ENCODE measurements at places on chromosomes 11 and 22.

GRCh38 chr11:122910775-122911174, 28.2 kb downstream of the JHY start:
- DNase-seq = peak; percentile 11

GRCh38 chr22:22218302-22218701, 26.3 kb upstream of the VPREB1 start:
- no peak for DNase-seq

DNA sequence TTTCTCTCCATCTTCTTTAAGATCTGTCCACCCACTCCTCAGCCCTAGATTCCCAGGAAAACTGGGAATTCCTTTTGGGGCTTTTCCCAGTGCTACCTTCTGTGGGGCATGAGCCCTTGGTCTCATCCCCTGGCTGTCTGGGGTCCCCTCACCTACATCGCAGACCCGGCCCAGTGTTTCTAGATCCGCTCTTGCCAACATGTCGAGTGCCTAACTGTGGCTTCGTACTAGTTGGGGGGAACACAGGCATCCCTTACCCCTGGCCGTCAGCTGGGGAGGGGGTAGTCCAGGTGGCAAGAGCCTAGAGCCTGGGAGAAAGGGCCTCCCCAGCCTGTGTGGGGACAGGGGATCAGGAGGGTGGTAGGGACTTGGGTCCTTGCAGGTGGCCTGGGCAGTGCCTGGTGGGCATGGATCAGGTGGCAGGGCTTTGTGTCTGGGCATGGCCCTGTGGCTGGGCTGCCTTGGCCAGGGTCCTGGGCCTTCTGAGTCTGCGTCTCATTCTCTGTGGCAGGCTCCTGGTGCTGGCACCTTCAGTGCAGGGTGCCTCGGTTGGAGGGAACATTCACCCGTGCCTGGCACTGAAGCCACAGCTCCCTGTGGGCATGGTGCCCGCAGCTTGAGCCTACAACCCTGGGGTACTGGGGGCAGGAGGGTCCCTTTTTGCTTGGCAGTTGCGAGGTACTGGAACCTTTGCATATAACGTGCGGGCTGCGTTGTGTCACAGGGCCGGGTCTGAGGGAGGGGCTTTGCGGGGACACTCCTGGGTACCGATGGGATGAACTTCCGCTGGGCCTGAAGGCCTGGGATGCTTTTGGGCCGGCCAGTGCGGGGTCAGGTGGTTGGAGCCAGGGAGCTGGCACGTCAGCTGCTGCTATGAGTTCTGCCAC, 4.1 kb downstream of the KCNQ1 start:
- DNase-seq = no peak

DNA sequence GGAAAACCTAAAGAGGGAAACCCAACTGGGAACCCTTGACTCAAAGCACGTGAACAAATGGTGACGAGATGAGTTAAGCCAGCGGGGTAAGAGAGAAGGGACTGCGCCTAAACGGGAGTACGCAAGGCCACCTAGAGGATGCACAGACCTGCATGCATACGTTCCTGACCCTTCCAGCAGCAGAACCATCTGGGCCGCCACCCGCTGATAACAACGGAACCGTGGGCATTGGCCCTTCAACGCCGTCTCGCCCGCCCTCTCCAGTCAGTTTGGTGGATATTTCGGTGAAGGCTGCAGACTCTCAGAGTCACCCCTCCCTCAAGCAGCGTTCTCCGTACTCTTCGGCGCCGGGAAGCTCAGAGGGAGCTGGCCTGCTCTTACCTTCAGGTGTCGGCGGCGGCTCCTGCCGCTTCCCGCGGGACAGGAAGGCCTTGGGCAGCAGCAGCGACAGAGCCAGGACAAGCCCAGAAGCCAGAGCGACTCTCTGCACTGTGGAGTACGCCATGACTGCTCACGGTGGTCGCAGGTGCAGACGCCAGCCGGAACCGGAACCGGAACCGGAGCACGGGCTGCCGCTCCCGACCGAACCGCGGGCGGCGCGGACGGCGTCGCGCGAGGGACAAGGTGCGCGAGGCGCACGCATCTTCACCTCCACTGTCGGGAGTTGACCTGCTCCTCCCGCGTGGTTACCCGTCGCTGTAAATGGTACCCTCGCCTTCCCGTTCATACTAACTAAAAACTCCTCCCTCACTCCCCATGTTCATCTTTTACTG, at the start of gene RIC3:
Gene RIC3, minus strand, starts transcription at position 541 of the 773 bp plus-strand sequence. Its CDS starts 36 bp downstream, at position 505.
- DNase-seq = no peak

DNA sequence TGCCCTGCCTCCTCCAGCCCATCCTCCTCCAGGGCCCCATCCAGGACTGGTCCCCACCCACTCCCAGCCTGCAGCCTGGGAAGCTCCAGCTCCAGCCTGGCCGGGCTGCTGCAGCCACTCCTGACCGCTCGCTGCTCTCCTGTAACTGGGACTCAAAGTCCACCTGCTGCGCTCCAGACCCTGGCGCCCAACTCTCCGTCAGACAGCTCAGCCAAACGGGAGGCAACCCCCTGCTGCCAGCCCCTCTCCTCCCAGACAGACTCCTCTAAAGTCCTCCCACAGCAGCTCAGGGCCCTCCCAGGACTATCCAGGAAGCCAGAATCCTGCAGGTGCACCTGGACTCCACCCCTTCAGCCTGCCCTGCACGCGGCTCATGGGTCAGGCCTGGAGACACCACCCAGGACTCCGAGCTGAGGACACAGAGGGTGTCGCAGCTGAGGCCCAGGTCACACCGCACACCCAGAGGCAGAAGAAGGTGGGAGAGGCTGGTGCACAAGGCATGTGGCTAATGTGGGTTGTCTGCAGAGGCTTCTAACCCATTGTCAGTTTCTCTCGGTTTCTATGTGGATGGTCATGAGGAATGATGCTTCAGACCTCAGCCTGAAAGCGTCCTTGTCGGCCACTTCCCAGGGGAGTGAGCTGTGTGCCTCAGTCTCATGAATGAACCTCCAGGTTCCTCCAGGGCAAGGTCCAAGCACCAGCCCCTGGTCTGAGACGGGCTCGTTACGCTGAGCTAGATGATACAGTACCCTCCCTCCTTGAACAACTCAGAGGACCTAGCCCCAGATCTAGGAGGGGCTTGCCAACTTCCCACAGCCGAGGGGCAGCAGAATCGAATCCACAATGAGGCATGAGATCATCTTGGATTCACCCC, 1514.8 kb downstream of the TBC1D22A start:
- DNase-seq = no peak

- peak; percentile 32 for DNase-seq
Measured at GRCh38 chr11:116513894-116514293, 258.9 kb downstream of the BUD13 start.

GRCh38 chr22:40009292-40009774, 14.6 kb downstream of the FAM83F start:
- DNase-seq = no peak

GRCh38 chr11:12154871-12155668, 44.7 kb downstream of the MICAL2 start:
- DNase-seq = no peak

- no peak for DNase-seq
Measured at GRCh38 chr11:44464741-44465140, 100.7 kb upstream of the CD82 start.

- peak; percentile 57 for DNase-seq
Measured at GRCh38 chr22:31253949-31254348, 38.3 kb downstream of the PIK3IP1 start.

DNA sequence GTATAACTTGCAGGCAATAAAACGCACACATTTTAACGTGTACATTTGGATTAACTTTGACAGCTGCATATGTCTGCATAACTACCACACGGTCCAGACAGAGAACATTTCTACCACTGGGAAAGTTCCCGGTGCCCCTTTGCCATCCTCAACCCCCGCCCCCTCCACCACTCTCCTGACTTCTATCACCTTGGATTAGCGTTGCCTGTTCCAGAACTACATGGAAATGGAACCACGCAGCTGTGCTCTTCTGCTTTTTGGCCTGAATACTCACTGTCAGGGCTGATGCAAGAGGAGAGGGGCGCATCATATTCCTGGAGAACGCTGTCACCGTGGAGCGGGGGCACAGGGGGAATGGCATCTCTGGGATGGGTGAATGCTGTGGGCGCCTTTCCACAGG, 62.1 kb downstream of the LRP5 start:
- DNase-seq = no peak

DNA sequence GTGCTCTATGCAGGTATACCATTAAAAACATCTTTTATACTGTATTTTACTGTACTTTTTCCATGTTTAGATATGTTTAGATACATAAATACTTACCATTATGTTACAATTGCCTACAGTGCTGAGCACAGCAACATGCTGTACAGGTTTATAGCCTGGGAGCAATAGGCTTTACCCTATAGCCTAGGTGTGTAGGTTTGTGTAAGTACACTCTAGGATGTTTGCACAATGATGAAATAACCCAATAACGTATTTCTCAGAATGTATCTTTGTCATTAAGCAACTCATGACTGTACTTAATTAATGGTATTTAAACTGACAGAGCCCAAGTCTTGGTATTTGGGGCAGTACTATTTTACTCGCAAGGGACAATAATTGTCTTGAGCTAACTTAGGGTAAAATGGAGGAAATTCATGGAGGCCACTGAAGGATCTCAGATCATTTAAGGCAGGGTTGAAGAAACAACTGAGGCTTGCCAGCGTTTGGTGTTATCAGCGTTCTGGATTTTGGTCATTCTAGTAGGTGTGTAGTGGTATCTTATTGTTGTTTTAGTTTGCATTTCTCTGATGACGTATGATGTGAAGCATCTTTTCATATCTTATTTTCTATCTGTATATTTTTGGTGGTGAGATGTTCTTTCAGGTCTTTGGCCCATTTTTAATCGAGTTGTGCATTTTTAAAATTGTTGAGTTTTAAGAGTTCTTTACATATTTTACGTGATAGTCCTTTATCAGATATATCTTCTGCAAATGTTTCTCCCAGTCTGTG, 42.4 kb downstream of the ADAMTS15 start:
- DNase-seq = no peak

GRCh38 chr22:33555814-33556522, 364.3 kb downstream of the LARGE1 start:
- DNase-seq = no peak

DNA sequence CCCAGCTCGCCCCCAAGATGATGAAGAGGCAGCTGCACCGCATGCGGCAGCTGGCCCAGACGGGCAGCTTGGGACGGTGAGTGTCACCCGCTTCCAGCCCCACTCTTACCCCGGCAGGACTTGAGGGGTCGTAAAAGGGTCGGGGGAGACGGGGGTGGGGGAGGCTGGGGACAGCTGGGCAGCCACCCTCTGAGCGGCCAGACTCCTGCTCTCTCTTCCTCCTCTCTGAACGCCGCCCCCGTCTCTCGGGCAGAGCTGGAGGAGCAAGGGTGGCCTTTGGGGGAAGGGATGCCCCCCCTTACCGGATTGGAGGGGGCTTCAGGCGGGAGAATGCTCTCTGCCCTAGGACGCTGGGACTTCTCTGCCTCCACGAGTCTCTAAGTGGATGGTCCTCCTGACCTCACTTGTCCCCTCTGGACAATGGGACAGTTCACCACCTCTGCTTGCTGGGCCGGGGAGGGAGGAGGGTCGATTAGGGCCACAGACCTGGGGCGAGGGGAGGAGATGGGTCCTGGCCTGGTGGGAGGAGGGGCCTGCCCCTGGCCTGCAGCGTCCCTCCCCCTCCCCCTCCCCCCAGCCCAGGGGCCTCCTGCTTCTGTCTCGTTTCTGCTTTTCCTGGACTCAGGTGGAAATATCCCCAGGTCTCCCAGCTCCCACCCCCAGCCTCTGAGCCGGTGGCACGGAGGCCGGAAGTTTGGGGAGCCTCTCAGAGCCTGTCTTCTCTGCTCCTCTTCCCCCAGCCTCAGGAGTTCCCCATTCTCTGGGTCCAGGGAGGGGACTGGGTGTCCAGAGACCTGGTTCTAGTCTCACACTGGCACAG, 512 bp downstream of the SH3BP1 start:
- DNase-seq = no peak

GRCh38 chr11:33178443-33179180, 17.3 kb upstream of the CSTF3 start:
- no peak for DNase-seq

DNA sequence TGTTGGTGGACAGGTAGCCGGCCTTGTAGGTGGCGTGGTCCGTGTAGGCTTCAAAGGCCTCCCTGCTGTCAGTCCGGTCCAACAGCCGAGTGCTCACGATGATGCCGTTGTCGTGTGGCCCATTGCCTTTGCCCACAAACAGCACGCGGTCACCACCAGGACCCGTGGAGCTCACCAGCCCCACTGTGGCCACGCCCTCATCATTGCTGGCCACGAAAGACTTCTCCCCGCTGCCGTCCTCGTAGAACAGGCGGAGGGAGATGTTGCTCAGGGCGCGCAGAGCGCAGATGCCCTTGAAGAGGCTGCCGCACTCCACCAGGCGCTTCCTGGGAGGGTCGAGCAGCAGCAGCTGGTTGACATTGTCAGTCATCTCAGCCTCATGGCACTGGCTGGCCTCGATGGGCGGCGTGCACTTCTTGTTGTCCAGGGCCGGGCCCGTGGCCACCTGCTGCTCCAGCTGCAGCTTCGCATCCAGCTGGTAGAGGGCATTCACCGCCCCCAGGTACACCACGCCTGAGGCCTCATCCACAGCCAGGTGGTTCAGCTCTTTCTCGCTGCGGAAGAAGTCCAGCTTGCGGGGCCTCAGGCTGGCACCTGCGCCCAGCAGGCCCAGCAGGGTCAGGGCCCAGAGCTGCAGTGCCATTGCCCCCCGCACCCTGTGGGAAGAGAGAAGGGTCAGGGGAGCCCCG, 17.4 kb downstream of the PLXNB2 start:
- no peak for DNase-seq

GRCh38 chr11:45264839-45265515, 21.2 kb downstream of the SYT13 start:
- no peak for DNase-seq

DNA sequence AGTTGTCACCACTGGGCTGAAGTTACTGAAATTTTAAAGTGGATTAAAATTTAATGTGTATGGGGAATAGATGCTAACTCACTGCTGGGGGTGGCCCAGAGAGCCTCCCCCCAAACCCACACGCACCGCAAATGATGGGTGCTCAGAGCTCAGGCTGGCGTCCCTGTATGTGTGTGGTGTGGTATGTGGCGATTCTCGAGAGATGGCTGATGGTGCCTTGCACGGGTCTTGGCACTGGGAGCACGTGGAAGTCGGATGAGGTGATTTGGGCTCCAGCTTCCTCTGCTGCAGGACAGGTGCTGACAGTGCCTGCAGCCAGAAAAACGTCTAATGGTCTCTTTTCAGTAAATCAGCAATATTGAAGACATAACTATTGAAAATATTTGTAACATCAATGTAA, 1473.3 kb downstream of the TBC1D22A start:
- DNase-seq = no peak

- no peak for DNase-seq
Measured at GRCh38 chr11:35077709-35078469, 61.1 kb upstream of the CD44 start.

- DNase-seq = peak; percentile 15
Measured at GRCh38 chr11:95883381-95883780, 40.5 kb downstream of the MTMR2 start.
